ENCODE measurements at places on chromosomes 7 and 10.
A peak's percentile ranks its signal among the peaks of the same experiment; 100 is the strongest.

- no peaks in the 10 kb centered on the region for H3K36me3 ChIP-seq
- H3K4me3 ChIP-seq, result no peak overlapping the region
- H3K27me3 ChIP-seq, result no peaks in the 10 kb centered on the region
- no peaks in the 10 kb centered on the region for H3K4me1 ChIP-seq
- H3K27ac ChIP-seq, result no peak overlapping the region
Observed at GRCh38 chr7:77894574-77895091, 96.1 kb downstream of the PHTF2 start.

DNA sequence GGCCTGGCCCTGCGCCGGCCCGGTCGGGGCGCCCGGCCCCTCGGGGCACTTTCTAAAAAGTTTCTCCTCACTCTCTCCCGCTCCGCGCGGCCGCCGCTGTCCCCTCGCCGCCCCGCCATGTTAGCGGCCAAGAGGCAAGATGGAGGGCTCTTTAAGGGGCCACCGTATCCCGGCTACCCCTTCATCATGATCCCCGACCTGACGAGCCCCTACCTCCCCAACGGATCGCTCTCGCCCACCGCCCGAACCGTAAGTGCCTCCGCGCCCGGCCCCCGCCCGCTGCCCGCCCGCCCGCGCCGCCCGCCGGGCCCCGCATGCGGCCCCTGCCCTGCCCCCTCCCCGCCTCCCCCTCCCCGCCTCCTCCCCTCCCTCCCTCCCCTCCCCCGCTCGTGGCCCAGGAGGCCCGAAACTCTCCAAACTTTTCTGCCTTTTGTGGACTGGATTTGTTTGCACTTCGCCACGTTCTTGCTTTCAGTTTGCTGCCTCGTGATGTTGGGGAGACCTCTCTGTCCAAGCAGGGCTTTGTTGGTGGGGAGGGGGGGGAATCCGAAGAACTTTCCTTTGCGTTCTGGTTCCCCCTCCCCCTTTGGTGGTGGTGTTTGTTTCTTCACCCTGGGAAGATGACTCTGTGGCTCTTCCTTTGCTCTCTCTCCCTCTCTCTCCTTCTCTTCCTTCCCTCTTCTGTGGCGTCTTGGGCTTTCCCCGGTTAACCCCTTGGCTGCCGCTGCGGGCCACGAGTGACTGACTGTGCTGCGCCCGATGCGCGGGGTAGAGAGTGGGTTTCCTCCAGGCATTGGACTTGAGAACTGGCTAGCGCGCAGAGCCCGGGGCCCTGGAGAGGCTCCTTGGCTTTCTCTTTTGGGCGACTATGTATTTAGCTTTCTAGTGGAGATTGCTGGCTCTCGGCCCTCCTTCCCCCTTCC is 1.6 kb downstream of the TCF7L2 start:
- H3K4me3 ChIP-seq, result peak overlapping the region; percentile 75
- H3K4me1 ChIP-seq, result peaks cover 52% of the 10 kb centered on the region
- H3K36me3 ChIP-seq, result no peaks in the 10 kb centered on the region
- no peaks in the 10 kb centered on the region for H3K27me3 ChIP-seq
- DNase-seq, result no peak

GRCh38 chr10:112696592-112696991 is 249.6 kb downstream of the VTI1A start:
- no peak overlapping the region for H3K4me3 ChIP-seq
- no peak overlapping the region for H3K27ac ChIP-seq
- H3K36me3 ChIP-seq, result no peaks in the 10 kb centered on the region
- DNase-seq, result no peak
- no peaks in the 10 kb centered on the region for H3K4me1 ChIP-seq
- no peaks in the 10 kb centered on the region for H3K27me3 ChIP-seq

GRCh38 chr7:128347647-128348097 is 4.0 kb upstream of the RBM28 start:
- H3K36me3 ChIP-seq, result no peaks in the 10 kb centered on the region
- peaks cover 7% of the 10 kb centered on the region for H3K27me3 ChIP-seq
- DNase-seq, result no peak
- H3K27ac ChIP-seq, result no peak overlapping the region
- no peak overlapping the region for H3K4me3 ChIP-seq
- peaks cover 25% of the 10 kb centered on the region for H3K4me1 ChIP-seq

GRCh38 chr10:6273351-6273750 is 70.6 kb downstream of the PFKFB3 start:
- H3K4me3 ChIP-seq, result no peak overlapping the region
- no peak overlapping the region for H3K27ac ChIP-seq
- no peaks in the 10 kb centered on the region for H3K36me3 ChIP-seq
- DNase-seq, result no peak

- H3K4me1 ChIP-seq, result peaks cover 12% of the 10 kb centered on the region
- no peaks in the 10 kb centered on the region for H3K36me3 ChIP-seq
- no peak overlapping the region for H3K27ac ChIP-seq
- no peaks in the 10 kb centered on the region for H3K27me3 ChIP-seq
- DNase-seq, result no peak
Observed at GRCh38 chr7:7568553-7568952, 1.9 kb downstream of the MIOS start.

- H3K27me3 ChIP-seq, result no peaks in the 10 kb centered on the region
- H3K36me3 ChIP-seq, result no peaks in the 10 kb centered on the region
- no peak for DNase-seq
- H3K4me3 ChIP-seq, result no peak overlapping the region
Observed at GRCh38 chr10:18822156-18822555, 162.9 kb downstream of the ARL5B start.

DNA sequence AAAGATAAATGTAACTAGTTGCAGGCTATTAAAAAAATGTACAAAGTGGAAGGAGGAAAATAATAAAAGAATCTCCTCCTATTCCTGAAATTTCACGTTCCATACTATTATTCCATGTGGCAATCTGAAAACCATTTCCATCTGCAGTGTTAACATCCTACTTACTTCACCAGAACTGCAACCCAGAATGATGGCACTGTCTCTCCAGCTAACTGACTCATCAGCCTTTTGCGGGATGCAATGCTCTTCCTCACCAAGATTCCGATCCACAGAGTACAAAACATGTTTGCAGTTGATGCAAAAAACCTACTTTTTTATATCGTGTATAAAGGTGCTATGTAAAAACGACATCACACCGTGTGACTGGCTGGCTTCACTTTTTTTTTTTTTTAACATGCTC is 50.8 kb downstream of the ESYT2 start:
- no peaks in the 10 kb centered on the region for H3K27me3 ChIP-seq
- H3K27ac ChIP-seq, result peak overlapping the region; percentile 87
- H3K4me1 ChIP-seq, result peaks cover 61% of the 10 kb centered on the region
- peaks cover 44% of the 10 kb centered on the region for H3K36me3 ChIP-seq

GRCh38 chr10:43036481-43037428 is 40.1 kb upstream of the RET start:
- no peaks in the 10 kb centered on the region for H3K4me1 ChIP-seq
- peak; percentile 80 for DNase-seq

DNA sequence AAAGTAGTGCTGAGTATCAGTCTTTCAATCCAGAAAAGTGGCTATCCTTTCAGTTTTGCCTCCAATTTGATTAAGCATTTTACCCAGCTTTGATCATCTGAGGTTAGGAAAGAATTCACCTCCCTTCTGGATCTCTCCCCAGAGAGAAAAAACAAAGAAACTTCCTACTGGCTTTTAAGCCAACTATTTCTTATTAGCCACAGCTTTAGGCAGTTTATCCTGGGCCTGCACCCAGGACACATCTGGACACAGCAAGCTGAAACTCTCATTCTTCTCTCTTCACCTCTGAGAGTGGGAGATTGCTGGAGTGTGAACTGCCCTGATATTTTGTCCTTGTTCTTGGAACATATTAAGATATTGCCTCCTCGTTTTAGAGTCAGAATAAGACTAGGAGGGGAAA is 43.5 kb upstream of the LSM8 start:
- no peak for DNase-seq
- no peak overlapping the region for H3K4me3 ChIP-seq
- no peaks in the 10 kb centered on the region for H3K4me1 ChIP-seq
- no peak overlapping the region for H3K27ac ChIP-seq

- peaks cover 89% of the 10 kb centered on the region for H3K4me1 ChIP-seq
- H3K27ac ChIP-seq, result peak overlapping the region; percentile 92
- H3K36me3 ChIP-seq, result peaks cover 32% of the 10 kb centered on the region
- H3K4me3 ChIP-seq, result no peak overlapping the region
Observed at GRCh38 chr7:837001-837400, 4.7 kb downstream of the SUN1 start.

DNA sequence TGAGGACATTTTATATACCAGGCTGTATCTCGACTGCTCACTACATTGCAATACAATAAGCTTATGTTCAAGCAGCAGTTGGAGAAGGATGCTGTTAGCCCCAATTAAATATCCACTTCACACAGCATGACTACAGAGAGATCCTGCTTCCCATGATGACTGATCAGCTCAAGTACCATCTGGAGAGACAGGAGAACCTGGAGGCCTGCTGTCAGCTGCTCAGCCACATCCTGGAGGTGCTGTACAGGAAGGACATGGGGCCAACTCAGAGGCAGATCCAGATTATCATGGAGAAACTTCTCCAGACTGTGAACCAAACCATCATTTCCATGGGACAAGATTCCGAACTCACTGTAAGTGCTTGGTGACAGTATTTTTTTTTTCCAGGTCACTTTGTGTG is 22.5 kb downstream of the RNF133 start:
- H3K36me3 ChIP-seq, result no peaks in the 10 kb centered on the region
- H3K27ac ChIP-seq, result no peak overlapping the region
- no peaks in the 10 kb centered on the region for H3K27me3 ChIP-seq
- H3K4me3 ChIP-seq, result no peak overlapping the region
- no peaks in the 10 kb centered on the region for H3K4me1 ChIP-seq

- no peak overlapping the region for H3K4me3 ChIP-seq
- H3K4me1 ChIP-seq, result peaks cover 15% of the 10 kb centered on the region
- no peaks in the 10 kb centered on the region for H3K27me3 ChIP-seq
- no peaks in the 10 kb centered on the region for H3K36me3 ChIP-seq
- DNase-seq, result no peak
- no peak overlapping the region for H3K27ac ChIP-seq
Observed at GRCh38 chr7:18117482-18117881, 89.8 kb upstream of the PRPS1L1 start.

GRCh38 chr7:143126146-143126545 is 5.7 kb upstream of the PIP start:
- H3K4me1 ChIP-seq, result no peaks in the 10 kb centered on the region
- H3K27ac ChIP-seq, result no peak overlapping the region
- H3K36me3 ChIP-seq, result no peaks in the 10 kb centered on the region
- no peaks in the 10 kb centered on the region for H3K27me3 ChIP-seq
- no peak overlapping the region for H3K4me3 ChIP-seq

DNA sequence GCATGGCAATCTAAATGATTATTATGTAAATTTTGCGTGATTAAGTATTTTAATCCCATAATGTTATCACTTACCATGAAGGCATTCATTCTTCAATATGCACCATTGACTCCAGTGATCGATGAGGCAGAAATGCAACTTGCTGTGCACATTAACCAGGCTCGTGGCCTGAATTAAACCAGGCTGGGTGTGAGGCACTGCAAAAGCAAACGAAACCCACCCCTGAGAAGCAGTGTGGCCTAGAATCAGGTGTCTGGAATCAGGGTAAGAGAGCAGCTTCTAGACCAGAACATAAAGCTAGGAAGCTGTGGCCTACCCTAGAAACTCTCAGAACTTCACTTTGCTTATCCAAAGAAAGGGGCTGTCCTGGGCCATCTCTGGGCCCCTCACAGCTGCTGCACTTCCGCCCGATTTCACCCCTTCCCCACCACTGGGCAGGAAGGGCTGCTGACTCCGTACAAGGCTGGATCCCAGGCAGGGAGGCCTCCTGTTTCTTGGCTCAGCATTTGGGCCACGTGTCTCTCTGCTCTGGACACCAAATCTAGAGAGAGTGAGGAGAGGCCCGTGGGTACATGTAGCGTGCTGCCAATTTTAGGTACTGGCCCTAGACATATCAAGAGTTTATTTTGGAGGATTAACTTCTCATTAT is 4.4 kb downstream of the PTPRE start:
- peak; percentile 81 for DNase-seq
- no peaks in the 10 kb centered on the region for H3K36me3 ChIP-seq
- no peak overlapping the region for H3K27ac ChIP-seq
- H3K4me3 ChIP-seq, result no peak overlapping the region
- H3K4me1 ChIP-seq, result peaks cover 25% of the 10 kb centered on the region
- no peaks in the 10 kb centered on the region for H3K27me3 ChIP-seq

DNA sequence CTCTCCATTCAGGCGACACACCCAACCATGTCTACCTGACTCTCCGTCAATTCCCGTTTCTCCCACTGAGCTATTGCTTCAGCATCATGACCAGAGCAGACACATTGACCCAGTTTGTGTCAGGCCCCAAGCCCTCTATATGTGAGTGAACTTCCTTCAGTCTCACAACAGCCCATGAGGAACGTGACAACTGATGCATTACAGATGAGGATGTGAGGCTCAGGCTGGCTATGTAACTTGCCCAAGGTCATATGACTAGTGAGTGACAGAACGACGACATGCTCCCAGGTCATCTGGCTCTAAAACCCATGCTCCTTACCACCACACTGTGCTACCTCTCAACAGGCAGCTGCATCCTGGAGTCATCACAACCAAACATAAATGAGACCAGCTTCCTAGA is 3.7 kb downstream of the TMEM140 start:
- peak overlapping the region; percentile 85 for H3K27ac ChIP-seq
- no peak overlapping the region for H3K4me3 ChIP-seq
- DNase-seq, result no peak
- peaks cover 31% of the 10 kb centered on the region for H3K4me1 ChIP-seq
- H3K36me3 ChIP-seq, result peaks cover 20% of the 10 kb centered on the region

- no peaks in the 10 kb centered on the region for H3K27me3 ChIP-seq
- DNase-seq, result no peak
- H3K27ac ChIP-seq, result no peak overlapping the region
- H3K4me3 ChIP-seq, result no peak overlapping the region
Observed at GRCh38 chr7:82729172-82730030, 285.8 kb upstream of the CACNA2D1 start.

GRCh38 chr10:30629653-30630052 is at the start of gene LYZL2:
Gene LYZL2, minus strand, starts transcription at chr10:30629753. Its CDS starts 2,838 bp downstream, at chr10:30626915.
- H3K27ac ChIP-seq, result no peak within 1 kb of the TSS
- no peaks in the 10 kb centered on the region for H3K36me3 ChIP-seq
- no peaks in the 10 kb centered on the region for H3K27me3 ChIP-seq
- no peaks in the 10 kb centered on the region for H3K4me1 ChIP-seq

GRCh38 chr10:21173802-21174714 is 276.9 kb upstream of the NEBL start:
- H3K27ac ChIP-seq, result peak overlapping the region; percentile 15
- peaks cover 12% of the 10 kb centered on the region for H3K27me3 ChIP-seq

DNA sequence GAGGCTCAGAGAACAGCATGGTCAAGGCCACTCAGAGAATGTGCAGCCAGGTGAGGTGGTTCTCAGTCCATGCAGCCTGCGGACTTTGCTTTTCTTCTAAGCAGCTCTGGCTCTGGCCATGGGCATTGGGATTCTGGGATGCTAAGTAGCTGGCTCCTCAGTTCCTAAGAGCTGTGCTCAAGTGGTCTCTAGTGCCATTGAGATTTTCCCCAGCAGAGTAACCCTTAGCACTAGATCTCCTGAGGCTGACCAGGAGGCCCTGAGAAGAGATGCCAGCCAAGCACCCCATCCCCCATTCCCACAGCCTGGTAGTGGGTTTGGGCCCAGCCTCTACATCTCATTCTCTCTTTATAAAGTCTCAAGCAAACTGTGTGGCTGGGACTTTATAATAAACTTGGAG is 77.1 kb downstream of the KCNMA1 start:
- H3K36me3 ChIP-seq, result no peaks in the 10 kb centered on the region
- peaks cover 80% of the 10 kb centered on the region for H3K4me1 ChIP-seq
- peak overlapping the region; percentile 55 for H3K27ac ChIP-seq

- H3K27me3 ChIP-seq, result no peaks in the 10 kb centered on the region
- no peak overlapping the region for H3K4me3 ChIP-seq
- no peak for DNase-seq
- no peaks in the 10 kb centered on the region for H3K4me1 ChIP-seq
Observed at GRCh38 chr10:9140373-9140772, 1085.9 kb downstream of the GATA3 start.

GRCh38 chr10:99888622-99889021 is 106.2 kb downstream of the ABCC2 start:
- H3K27me3 ChIP-seq, result no peaks in the 10 kb centered on the region
- H3K27ac ChIP-seq, result peak overlapping the region; percentile 19
- no peaks in the 10 kb centered on the region for H3K4me1 ChIP-seq
- no peak overlapping the region for H3K4me3 ChIP-seq
- DNase-seq, result no peak
